C1 segment of cervical spinal cord (tissue), 14 donors: ENCODE measurements at places on chromosomes 6 and 20.

- no peak for DNase-seq
Observed at GRCh38 chr6:56909115-56909907, 45.6 kb upstream of the BEND6 start.

GRCh38 chr6:88483424-88483823 lies 317.3 kb upstream of the CNR1 start:
- no peak for DNase-seq

DNA sequence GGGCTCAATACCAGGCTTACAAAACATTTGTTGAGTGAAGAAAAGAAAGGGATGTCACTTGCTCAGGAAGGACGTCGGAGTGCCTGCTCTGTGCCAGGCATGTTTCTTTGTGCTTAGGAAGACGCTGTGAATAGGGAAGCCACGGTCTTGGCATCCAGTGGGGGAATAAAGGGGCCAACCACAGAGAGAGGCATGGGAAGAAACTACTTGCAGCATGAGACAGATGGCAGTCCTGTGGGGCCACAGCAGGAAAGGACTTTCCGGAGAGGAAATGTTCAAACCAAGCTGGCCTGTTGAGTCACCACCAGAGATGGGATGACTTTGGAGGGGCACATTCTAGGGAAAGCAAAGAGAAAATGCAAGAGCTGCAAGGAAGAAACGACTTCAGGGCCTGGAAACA lies 173.2 kb downstream of the CDH26 start:
- no peak for DNase-seq

DNA sequence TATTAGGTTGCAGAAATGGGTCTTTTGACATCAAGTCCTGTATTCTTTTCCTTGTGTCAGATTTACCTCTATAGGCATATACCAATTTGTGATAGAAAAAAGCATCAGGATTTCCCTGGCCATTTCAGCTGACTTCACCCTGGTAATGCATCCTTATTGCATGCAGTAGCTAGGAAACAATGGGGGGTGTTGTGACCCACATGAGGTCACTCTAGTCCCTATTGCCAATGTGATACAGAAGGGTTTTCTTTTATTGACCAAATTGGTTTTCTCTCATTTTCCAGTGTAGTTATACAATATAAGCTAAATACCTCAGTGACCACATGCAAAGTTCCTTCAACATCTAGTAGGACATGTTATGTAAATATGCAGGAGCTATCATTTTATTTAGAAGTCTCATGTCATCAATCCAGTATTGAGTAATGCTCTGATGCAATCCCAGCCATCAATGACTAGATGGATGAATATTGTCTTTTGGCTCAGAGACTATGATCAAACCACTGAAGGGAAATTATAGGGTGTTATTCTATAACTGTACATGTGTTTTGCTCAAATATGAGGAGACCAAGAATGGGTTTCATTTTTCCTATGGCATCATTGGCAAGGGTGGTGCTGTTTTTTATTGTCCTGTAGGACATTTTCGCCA lies 177.7 kb downstream of the KLHL32 start:
- no peak for DNase-seq

- DNase-seq = no peak
Observed at GRCh38 chr20:42443200-42443599, 746.5 kb downstream of the PTPRT start.

GRCh38 chr20:56223352-56223751 lies 25.2 kb upstream of the MC3R start:
- no peak for DNase-seq

- DNase-seq = no peak
Observed at GRCh38 chr6:47044397-47044796, 2.3 kb upstream of the ADGRF1 start.

GRCh38 chr6:80234908-80235307 lies 128.4 kb downstream of the BCKDHB start:
- DNase-seq = no peak

DNA sequence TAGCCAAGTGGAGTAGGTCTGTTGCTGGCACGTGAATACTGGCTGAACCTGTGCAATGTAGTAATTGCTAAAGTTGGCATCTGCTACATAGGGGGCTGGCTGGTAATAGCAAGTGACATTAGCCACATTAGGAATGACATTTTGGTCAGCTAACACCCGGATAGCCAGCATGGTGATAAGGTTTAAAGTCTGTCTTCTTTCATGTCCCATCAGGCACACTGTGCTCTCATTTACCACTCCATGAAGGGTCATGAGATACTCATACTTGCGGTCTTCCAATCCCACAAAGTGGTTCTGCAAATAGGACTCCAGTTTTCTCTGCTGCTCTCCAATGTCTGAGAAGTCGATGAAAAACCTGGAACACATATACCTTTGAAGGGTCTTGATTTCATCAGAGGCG lies 2.8 kb downstream of the TENT5A start:
- no peak for DNase-seq

DNA sequence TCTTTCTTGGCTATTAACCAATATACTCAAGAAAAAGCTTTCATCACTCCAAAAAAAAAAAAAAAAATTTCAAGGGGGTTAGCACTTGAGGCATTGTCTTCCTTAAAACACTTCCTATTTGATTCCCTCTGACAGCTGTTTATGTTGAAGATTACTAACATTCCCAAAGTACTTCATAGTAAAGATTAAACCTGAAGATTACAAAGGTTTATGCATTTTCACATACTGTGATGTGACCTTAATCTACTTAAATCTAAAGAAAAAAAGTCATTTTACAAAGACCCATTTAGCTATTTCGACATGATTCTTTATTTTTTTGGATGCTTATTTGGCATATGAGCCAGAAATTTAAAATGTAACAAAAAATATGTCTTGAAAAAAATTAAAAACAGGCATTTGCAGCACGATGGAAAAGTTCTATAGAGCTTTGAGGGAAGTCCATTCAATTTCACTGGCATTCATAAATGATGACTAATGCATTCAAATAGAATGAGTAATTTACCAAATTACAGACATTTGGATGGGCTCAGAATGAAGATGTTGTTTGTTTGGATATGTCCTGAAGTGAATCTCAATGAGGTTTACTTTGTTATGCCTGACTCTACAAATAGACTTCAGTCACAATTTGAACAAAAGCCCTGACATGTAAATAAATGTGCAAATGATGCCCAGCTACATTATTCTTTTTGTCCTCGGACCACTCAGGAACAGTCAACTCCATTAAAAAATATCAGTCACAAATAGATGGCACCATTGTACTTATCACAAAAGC lies 674.6 kb upstream of the MARCKS start:
- no peak for DNase-seq

- no peak for DNase-seq
Observed at GRCh38 chr6:78483553-78484197, 383.7 kb upstream of the IRAK1BP1 start.

GRCh38 chr6:259316-259715 lies 33.0 kb upstream of the DUSP22 start:
- no peak for DNase-seq
